Activated CD4-positive, alpha-beta T cell treated with anti-CD3 and anti-CD28 coated beads for 48 hours (primary cell): ENCODE measurements at places on chromosomes 7 and 10.

- DNase-seq, result no peak
Measured at GRCh38 chr7:106129291-106129690, 17.2 kb upstream of the SYPL1 start.

DNA sequence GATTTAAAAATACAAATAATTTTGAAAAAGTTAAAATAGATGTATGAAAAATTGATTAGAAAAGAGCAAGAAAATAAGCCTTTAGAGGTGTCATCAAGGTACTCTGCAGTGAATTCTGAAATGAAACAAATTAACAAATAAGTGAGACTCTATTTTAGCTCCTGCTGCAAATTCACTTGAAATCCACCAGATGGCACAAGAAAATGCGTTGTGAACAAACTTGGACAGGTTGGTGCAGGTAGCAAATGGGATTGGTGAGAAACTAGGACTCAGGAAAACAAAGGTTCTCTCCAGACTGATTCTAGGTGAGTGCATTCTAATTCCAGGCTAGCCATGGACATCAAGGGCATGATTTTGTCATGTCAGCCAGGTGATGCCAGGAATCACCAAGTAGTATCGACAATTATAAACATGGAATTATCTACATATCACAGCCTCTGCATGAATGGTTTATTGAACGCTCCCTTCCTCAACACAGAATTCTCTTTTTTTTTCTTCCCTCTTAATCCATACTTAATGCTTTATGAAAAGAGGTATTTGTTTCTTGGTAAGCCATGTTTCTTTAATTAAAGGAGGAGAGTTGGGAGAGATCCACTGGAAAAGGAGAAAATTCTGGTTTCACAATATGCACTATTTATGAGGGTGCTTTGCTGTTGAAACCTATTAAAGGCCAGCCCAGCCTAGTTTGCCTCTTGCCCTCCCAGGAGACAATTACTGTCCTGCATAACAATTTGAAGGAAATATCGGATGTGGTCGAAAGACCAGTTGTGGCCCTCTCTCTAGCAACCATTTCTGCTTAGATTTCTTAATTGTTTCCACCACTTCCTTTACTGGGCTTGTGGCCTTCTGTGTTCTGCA is 118.1 kb downstream of the ZNF365 start:
- DNase-seq, result no peak

DNA sequence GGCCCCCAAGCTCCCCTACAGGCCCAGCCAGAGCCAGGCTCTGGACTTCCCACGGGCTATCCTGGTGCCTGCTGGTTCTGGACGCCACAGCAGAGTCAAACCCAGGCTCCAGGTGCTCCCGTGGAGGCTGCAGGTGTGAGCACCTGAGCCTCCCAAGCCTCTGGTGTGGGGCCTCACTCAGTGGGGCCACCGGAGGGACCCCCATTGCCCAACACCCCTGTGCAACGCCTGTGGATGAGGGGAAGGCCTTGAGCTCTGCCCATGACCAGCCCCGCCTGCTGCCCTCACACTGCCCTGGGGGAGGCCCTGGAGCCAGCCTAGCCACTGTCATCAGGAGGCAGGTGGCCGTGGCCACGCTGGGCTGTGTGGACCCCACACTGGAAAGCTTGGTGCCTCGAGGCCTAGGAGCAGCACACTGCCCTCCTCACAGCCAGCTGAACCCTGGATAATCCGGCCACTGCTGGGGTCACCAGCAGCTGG is 229.3 kb downstream of the MAD1L1 start:
- no peak for DNase-seq

DNA sequence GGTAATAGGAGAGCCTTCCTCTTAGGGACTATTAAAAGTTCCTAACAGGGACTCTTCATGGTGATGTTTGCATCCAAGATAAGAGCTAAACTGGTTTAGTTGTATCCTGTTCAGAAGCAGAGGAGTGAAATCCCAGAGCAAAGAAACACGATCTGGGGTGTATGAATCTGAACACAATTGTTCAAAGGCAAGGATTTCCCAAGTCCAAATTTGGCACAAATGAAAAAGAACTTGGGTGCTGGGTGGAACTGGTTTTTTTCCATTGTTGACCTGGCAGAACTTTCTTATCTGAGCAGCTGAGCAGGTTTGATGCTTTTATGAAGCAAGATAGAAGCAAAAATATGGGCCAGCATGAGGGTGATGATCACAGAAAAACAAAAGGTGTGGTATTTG is 6.0 kb downstream of the AGFG2 start:
- DNase-seq, result no peak
